ENCODE measurements at places on chromosomes 12 and 14.

DNA sequence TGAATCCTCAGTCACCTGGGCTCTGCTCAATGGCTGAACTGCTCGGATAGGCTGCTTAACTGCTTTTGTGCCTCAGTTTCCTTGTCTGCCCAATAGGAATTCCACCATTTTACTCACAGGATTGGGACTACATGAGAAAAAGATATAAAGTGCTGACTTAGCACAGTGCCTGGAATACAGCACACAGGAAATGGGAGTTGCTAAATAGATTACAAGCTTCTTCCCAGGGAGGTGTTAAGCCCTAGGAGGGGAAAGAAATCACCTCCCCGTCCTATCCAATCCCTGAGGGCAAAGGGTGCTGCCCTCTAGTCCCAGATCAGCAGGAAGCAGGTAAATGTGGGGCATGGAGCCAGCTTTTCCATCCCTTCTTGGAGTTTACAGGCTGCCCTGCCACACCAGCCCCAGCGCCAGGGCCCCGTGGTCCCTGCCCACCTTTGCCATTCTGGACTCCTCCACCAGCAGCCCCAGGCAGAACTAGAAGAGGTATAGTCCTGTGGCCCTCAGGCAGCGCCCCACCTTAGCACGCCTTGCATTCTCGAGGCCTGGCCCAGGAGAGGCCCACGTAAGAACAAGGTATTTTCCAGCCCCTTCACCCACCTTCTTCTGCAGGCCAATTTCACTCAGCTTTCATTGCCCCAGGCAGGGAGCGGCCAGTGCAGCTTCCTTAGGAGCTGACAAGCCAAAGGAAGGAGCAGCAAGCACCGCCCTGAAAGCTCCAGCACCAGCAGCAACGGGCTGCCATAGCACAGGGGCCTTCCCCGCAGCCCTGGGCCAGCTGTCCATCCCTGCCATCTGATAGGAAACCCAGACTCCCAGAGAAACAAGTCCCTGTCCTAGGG, 28.8 kb upstream of the RPLP0 start:
- DNase-seq, result peak; percentile 48

DNA sequence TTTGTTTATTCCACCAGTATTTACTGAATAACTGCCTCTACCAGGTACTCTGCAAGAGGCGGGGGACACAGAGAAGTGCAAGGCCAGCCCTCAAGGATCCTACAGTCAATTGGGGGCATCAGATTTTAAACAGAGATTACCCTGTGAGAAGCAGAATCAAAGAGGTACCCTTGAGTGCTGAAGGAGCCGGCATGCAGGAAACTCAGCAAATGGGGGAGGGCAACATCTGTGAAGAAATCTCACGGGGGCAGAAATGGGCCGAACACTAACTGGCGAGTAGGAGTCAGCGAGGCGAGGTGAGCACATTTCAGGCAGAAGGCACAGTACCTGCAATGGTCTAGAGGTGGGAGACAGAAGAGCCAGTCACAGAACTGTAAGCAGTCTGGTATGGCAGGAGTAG, 9.0 kb downstream of the GALNT6 start:
- DNase-seq, result no peak

- DNase-seq, result no peak
These were observed 7.6 kb upstream of the SMUG1 start for GRCh38 chr12:54196396-54196795.

- no peak for DNase-seq
These were observed 58.0 kb upstream of the TRHDE start for GRCh38 chr12:72214163-72214562.

- DNase-seq, result peak; percentile 48
These were observed 23.5 kb upstream of the DYRK2 start for GRCh38 chr12:67625004-67625403.

GRCh38 chr12:108193493-108193892, 64.4 kb downstream of the WSCD2 start:
- no peak for DNase-seq
